ENCODE measurements at places on chromosomes 4 and X.

- no peak for DNase-seq
Observed at GRCh38 chr4:182427554-182427953, 184.4 kb downstream of the TENM3 start.

GRCh38 chrX:96591421-96591820, 93.2 kb upstream of the DIAPH2 start:
- DNase-seq = no peak

DNA sequence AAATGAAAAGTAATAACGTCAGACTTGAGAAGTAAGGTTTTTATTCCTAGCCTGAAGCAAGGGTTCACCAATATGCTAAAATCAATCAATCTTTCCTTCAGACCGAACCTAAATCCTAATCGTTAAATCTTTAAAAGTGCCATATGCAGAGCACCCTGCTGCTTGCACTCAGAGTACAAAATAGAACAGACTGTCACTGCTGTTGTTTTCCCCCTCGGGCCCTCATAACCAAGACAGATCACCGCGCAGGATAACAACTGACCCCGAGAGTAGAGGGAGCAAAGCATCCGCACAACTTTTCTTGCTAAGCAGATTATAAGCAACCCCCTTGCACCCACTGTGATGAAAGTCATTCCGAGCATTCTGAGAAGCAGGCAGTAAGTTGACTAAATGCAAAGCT, 550.9 kb upstream of the NDST4 start:
- DNase-seq = no peak

DNA sequence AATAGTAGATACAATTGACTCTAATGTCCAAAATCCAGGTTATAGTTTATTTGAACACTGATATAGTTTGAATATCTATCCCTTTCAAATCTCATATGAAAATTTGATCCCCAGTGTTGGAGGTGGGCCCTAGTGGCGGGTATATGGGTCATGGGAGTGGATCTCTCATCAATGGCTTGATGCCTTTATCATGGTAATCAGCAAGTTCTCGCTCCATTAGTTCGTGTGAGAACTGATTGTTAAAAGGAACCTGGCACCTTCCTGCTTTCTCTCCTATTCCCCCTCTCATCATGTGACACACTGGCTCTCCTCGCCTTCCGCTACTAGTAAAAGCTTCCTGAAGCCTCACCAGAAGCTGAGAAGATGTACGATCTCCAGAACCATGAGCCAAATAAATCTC, 70.1 kb downstream of the UNC5C start:
- DNase-seq = no peak

DNA sequence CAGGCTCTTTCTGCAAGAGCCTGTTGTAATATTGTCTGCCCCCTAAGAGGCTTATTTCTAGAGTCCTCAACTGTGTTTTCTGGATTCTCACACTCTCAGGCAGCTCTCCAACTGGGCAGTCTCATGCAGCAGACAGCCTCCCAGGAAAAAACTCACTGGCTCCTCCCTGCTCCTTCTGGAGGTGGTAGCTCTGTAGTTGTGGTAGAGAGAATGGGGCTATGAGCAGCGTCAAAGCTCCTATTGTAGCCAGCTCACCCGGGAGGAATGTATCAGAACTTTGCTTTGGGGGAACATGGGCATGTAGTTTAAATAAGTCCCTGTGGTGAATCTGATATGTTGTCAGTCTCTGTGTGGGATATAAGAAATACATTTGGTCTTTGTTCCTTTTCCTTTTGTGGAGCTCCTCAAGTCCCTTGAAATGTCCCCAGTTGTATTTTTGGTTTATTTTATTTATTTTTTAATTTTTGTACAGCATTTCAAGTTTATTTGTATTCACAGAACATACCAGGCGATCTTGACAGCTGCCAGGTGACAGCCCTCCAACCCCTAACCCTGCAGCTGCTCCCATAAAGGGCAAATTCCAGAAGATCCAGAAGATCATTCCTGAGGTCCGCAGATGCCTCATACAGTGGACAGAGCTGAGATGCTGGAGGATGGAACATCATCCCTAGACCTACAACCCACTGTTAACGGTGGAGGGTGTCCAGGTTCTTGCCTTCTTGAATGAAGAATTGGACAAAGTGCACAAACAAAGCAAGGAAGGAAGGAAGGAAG, 45.7 kb downstream of the TRIM61 start:
- no peak for DNase-seq

DNA sequence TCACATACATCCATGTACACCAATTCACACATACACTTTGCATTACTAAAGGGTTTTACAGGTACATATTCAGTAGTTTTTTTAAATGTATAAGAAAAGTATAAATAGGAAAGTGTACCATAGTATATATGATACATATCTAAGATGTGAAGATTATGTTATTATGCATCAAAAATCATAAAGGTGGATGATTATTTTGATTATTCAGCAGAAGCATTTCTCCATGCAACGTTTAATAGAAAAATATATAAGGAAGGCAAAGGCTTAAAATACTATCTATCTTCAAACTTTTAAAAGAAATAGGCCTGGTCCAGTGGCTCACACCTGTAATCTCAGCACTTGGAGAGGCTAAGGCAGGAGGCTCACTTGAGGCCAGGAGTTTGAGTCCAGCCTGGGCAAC, 133.5 kb upstream of the KLF3 start:
- no peak for DNase-seq

GRCh38 chr4:119016636-119017035, 119.0 kb upstream of the MYOZ2 start:
- no peak for DNase-seq

DNA sequence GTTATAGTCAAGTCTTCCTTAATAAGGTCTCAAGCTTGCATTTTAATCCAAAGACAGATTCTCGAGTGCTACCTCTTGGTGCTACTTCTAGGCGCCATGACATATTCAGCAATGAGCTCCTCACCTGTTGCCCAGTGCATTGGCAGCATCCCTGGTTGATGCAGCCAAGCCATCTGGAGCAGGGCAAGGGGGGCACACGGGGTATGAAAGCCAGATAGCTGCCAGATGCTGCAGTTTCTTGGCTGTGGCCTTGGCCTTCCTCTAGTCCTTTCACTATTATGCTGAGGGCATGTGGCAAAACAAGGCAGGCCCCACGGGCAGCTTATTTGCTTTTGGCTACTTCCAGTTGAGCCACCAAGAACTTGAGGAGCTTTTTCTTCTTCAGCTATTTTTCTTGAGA, 168.6 kb upstream of the PGRMC2 start:
- DNase-seq = no peak

DNA sequence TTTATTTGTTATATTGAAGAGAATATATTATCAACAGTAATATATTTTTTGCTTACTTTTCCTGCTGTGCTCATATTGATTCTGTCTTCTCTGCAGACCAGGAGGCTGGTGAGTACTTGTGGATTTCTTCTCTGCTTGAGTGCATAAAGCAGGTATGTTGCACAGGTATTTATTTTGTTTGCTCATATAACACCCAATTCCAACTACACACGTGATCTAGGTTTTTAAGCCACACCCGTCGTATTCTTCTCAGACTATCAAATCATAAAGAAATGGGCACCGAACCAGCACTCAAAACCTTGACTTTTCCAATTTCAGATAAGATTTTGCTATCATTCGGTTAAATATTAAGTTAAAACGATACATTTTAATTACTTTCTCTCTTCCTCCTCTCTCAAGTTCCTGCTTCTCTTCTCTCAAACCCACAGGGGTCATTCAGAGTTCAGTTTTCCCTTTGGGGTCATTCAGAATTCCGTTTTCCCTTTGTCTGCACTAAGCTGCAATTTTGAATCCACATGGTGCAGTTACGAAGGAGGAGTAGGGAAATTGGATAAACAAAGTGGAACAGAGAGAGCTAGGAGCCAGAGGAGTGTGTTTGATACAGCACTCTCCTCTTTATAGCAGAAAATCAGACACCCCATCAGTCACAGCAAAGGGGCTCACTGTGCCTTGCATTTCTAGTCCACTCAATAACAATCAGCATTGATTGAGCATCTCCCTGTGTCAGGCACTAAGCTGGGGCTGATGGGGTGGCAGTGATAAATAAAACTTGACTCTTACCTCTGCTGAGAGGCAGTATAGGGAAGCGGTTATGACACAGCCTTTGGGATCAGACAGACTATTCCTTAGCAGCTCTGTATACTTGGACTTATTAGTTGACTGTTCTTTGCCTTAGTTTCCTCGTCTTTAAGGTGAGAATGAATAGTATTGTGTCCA, at the start of gene ADH1C:
TSS of gene ADH1C (minus strand) at position 145 of the 936 bp plus-strand sequence. CDS start at position 74, 71 bp downstream.
- DNase-seq = no peak

DNA sequence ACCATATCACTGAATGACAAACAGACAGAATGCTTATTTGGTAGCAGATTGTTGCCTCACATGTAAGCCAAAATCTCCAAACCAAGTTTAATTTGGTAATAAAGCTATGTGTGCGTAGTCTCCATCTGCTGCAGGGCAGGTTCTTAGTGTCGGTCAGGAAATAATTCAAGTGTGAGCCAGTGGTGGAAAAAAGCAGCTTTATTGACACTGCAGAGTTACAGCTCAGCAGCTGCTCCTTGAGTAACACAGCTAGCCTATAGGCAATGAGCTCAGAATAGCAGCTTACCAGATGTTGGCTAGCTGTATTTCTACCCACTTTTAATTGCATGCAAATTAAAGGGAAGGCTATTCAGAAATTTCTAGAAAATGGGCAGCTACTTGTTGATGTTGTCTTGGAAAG, 757.8 kb upstream of the HS3ST1 start:
- no peak for DNase-seq

DNA sequence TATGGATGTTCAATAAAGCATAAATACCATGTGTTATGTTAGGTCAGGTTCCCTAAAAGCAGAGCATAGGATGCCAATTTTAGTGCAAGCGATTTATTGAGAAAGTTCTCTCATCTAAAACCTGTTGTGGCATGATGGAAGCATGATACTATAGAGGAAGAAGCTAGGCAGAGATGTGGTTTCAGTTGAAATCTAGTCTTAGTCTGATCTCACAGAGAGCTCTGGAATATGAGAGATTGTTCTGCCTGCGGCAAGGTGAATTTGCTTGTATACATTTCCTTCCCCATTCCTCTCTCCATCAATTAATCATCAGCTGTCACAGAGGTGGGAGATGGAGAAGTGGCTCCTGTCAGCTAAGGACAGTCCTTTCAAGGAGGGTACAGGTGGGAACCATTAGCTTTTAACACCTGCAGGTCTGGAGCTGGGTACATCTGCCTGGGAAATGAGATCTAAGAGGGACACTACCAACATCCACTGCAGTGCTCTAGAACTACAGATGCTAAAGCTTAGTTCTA, 252.4 kb downstream of the CFAP299 start:
- DNase-seq = no peak

GRCh38 chrX:106897259-106897658, 5.9 kb downstream of the RIPPLY1 start:
- no peak for DNase-seq

GRCh38 chrX:118558926-118559325, 63.3 kb downstream of the DOCK11 start:
- DNase-seq = no peak

Data from nucleus accumbens (tissue), 56 donors.